Nucleus accumbens (tissue), 56 donors: ENCODE measurements at places on chromosomes 2 and 18.

DNA sequence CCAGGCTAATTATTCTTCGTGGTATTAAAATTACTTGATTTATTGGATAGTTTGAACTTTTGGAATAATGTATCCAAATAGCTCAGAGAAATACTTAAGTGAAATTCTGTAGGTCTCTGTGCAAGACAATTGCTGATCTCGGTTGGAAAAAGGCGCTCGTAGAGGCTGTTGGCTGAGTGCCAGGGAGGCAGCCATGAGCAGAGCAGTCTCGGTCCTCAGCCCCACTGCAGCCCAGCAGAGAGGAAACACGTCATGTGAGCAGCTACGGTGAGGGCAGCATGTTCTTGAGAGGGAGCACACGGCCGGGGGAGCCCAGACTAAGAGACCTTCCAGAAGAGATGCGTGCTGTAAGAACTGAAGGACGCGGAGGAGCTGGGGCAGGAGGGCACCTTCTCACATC lies 42.5 kb downstream of the DCDC2C start:
- DNase-seq: no peak

- DNase-seq: no peak
These were observed 74.4 kb downstream of the MEIS1 start for GRCh38 chr2:66509326-66509811.

- no peak for DNase-seq
These were observed 113.9 kb downstream of the MYO5B start for GRCh38 chr18:50080932-50081560.

DNA sequence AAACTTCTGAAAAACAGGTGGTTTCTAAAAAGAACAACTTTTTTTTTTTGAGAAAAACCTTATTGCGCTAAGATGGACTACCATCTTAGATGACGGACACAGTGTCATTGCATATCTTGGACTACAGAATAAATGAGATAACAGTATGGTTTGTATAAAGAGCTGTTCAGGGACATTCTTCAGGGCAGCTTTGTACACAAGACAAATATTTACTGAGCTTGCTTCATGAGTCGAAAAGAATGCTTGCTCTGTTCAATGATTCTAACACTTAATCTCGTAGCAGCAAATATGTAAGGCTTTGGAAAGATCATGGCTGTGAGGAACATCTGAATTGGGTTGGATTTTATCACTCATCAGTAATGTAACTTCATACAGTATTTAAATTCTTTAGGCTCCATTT lies 282.5 kb upstream of the CWC22 start:
- DNase-seq: no peak

- DNase-seq: no peak
These were observed 1435.4 kb upstream of the LRRTM1 start for GRCh38 chr2:81739966-81740365.

- no peak for DNase-seq
These were observed 82.3 kb downstream of the LOXHD1 start for GRCh38 chr18:46574743-46575115.

GRCh38 chr18:79796531-79797405 lies 970 bp upstream of the KCNG2 start:
- DNase-seq: no peak

- peak; percentile 64 for DNase-seq
These were observed 4.9 kb upstream of the ZC3H8 start for GRCh38 chr2:112259509-112260294.

GRCh38 chr2:80068038-80068731 lies 236.4 kb downstream of the LRRTM1 start:
- DNase-seq: no peak

- DNase-seq: no peak
These were observed 153.6 kb downstream of the MTCL1 start for GRCh38 chr18:8858888-8859511.

GRCh38 chr18:26462355-26462754 lies 86.0 kb downstream of the KCTD1 start:
- DNase-seq: no peak

DNA sequence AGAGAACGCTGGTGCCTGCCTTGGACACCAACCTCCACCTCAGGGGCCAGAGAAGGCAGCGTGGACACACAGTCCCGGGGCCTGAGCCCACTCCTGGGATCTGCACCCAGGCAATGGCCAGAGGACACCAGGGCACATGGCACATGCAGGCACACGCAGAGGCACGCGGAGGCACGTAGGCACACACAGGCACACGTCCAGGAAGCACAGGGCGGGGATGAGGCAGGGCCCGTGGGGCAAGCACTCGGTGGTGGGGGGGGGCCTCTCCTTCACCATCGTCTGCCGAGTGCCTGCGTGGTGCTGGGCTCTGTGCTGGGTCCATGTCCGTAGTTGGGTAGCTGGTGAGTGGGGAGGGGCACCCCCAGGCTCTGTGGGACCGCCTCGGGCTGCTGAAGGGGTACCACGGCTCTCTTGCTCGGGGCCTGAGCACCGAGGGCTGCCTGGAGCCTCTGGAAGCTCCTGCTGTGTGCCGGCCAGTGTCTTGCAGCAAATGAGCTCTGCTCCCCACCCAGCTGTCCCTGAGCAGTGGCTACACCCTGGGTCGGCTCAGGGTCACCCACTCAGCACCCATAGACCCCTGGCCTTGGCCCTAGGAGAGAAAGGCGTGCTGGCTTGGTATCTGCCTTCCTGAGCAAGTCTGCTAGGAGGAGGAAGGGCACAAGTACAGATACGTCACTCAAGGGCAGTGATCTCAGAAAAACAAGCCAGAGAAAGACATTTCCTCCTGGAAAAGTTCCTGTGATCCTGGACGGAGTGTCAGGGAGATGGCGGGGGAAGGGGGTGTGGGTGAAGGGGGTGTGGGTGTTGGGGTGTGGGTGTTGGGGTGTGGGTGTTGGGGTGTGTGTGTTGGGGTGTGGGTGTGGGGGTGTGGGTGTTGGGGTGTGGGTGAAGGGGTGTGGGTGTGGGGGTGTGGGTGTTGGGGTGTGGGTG lies 26.4 kb downstream of the RTP5 start:
- DNase-seq: no peak

DNA sequence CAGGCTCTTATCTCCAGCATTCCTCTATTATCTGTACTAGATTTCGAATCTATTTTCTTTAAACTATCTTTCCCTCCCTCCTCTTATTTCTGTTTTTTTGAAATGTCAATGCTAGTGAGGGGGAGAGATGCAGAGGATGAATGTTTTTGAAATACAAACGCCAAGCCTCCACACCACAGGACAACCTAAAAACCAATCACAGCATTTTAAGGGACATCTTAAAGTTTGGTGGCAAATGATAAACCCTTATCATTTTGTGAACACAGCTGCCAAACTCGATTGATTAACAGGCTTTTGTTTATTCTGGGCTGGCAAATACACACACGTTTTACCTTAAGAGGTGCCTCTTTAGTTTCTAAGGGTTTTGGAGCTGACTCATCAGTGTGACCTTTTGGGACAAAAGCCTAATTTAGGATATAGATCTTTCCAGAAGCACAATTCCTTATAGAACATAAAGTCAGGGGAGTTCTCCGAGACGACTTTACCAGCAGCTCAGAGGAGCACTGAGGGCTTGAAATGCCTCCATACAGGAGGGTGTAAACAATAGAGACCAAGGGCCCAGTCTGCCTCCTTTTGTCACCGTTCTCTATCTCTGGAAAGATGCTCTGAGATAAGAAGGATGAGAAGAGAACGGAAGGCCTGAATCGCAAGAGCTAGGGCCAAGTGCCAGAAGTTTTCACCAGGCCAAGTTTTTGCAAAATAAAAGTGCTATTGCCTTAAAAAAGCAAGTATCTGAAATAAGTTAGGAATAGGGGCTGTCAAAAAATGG lies 4.2 kb upstream of the MEIS1 start:
- no peak for DNase-seq

DNA sequence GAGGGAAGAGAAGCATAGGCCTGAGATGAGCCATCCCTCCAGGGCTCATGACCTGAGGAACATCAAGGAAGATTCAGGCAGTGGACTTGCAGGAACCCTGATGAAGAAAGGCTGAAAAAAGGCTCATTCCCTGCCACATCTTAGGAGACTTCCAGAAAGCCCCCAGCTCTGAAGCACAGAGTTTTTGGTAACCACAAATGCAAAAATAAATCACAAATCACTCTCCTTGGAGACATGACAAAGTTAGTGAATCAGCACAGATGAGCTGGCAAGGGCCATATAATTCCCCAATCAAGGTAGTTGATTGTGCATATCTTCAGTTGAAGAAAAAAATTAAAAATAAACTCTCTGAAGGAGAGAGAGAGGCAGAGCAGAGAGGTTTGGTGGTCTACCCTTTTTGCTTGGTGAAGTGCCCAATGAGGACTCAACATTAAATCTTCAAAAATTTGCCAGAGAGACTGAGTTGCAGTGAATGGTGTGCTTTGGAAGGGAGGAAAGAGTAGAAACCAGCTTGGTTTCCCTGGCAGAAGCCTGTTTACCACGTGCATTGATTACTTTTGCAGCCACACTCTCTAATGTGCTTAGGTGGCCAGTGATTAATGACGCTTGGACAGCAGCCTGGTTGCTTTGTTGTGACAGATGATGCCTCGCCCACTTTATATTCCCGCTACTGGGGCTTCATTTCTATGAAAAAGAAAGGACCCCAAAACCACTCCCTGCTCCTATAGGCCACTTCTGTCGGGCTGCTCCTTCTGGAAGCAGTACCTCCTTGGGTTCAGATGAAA lies 257.4 kb upstream of the SLC14A2 start:
- no peak for DNase-seq
